Left renal pelvis (tissue), 4 donors: ENCODE measurements at places on chromosomes 5 and 9. TPM values are rescaled to one million over a fixed set of nuclear protein-coding genes. Genes with fewer than 3 reads are reported as not detected.

- DNase-seq, result no peak
These were observed 1.6 kb upstream of the TMEM141 start for GRCh38 chr9:136789523-136789937.

GRCh38 chr5:120684749-120685415, 220.8 kb downstream of the PRR16 start:
- DNase-seq, result no peak

DNA sequence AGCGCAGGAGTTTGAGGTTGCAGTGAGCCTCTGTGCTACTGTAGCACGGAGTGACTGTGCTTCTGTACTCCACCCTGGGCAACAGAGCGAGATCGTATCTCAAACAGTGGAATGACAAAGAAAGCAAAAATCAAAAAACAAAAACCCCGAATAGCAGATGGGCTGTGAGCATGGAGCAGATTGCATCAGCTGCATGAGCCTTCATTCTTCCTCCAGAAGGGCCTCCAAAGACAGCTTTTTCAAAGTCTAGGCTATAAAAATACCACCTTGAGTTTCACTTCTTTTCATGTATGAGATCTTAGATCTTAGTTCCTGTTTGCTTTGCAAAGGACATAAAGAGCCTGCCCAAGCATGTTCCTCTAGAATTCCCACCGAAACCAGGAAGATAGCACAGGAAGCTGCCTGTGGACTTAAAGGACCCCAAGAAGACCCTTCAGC, 15.0 kb upstream of the HSPB3 start:
- DNase-seq, result no peak

The PCDHGC4 gene
- 2.8 TPM for polyA plus RNA-seq

DNA sequence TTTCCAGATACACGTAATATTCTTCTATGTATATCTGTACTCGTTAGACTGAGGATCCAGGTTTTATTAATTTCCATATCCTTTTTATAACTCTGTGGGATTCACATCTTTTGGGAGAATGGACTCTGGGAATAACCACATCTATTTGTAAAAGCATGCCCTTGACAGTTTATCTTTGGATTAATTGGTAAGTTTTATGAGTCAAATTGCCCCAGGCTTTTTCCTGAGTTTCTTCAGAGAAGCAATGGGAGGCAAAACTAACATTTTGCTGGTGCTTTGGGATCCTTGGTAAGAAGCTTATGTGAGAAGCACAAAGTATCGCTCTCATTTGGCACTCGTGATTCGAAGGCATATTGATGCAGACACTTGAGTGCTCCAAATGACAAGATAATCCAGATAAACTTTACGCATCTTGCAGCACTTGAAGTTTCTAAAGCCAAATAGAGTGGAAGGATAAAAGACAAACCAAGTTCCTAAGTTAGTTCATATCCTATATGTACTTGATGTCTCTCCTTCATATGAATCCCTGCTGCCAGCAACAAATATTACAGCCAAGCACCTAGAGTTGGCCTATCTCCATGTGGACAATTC, 324.7 kb downstream of the TLE4 start:
- DNase-seq, result no peak

DNA sequence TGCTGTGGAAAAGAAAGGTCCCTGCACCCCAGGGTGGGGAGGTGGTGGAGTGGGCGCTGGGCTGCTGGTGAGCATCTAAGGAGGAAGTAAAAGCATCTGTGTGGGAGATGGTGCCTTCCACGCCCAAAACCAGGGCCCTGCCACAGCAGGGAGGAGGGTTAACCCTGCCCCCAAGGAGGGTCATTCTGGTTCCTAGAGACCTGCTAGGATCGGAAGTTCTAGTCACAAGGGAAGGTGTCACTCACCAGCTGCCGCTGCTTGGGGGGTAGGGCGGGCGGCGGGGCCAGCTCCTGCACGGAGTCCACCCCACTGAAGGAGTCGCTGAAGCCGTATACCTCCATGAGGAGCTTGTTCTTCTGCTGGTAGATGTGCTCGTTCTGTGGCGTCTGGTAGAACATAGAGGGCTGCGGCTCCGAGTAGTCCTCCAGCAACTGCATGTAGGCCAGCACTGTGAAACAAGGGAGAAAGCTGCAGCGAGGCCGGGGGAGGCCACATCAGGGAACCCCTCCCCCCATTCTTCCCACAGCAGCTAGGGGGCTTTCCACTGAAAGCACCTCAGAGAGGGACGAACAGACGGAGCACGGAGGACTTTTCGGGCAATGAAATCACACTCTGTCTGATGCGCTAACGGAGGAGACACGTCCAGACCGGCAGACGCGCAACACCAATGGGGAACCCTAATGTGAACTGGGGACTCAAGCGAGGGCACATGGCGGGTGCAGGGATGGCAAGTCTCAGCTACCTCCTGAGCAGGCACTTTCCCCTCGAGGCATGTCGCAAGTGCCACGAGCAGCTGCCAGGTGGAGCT, 76.4 kb downstream of the PRRT1B start:
- DNase-seq, result no peak
